HT1080 (cell line): ENCODE measurements at places on chromosomes 6 and 20. TPM values are rescaled to one million over a fixed set of nuclear protein-coding genes. Genes with fewer than 3 reads are reported as not detected.

GRCh38 chr20:46268131-46268614 is 40.1 kb downstream of the CDH22 start:
- DNase-seq = no peak

The ANKRD60 gene
- not detected in 2 replicates for total RNA-seq

GRCh38 chr6:72968704-72969103 is 256.6 kb downstream of the KHDC1L start:
- peak; percentile 76 for DNase-seq

GRCh38 chr6:87333033-87333432 is 4.0 kb upstream of the GJB7 start:
- DNase-seq = no peak

The FNDC11 gene
- not detected in 2 replicates for total RNA-seq

GRCh38 chr6:161548713-161549296 is 274.9 kb upstream of the AGPAT4 start:
- DNase-seq = no peak

GRCh38 chr20:11780765-11781369 is 136.8 kb upstream of the BTBD3 start:
- DNase-seq = no peak

DNA sequence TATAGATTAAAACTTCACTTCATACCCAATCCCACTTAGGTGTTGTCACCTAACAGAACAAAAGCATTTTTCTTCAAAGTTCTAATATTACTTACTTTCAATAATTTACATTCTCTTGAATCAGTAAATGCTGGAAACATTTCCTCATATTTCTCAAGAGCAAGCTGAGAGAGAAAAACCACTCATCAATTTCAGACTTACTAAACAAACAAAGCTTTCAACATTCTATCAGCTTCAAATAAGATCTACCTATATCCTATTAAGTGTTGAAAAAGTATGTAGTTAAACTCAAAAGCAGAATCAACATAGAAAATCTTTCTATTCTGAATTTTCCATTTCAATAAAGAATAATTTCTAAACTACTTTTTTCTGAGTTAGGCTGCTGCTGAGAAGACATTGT is 17.8 kb downstream of the GZF1 start:
- no peak for DNase-seq

The CCDC28A gene
- 19.7 and 22.5 TPM in 2 replicates for total RNA-seq

GRCh38 chr6:159679091-159680077 is 13.7 kb downstream of the SOD2 start:
- DNase-seq = peak; percentile 22

- DNase-seq = peak; percentile 33
These were observed 2.1 kb downstream of the EZR start for GRCh38 chr6:158816803-158817727.

The SGK2 gene
- not detected in 2 replicates for total RNA-seq

The PGC gene
- not detected in 2 replicates for total RNA-seq

The OSBPL2 gene
- 13.4 and 17.6 TPM in 2 replicates for total RNA-seq

DNA sequence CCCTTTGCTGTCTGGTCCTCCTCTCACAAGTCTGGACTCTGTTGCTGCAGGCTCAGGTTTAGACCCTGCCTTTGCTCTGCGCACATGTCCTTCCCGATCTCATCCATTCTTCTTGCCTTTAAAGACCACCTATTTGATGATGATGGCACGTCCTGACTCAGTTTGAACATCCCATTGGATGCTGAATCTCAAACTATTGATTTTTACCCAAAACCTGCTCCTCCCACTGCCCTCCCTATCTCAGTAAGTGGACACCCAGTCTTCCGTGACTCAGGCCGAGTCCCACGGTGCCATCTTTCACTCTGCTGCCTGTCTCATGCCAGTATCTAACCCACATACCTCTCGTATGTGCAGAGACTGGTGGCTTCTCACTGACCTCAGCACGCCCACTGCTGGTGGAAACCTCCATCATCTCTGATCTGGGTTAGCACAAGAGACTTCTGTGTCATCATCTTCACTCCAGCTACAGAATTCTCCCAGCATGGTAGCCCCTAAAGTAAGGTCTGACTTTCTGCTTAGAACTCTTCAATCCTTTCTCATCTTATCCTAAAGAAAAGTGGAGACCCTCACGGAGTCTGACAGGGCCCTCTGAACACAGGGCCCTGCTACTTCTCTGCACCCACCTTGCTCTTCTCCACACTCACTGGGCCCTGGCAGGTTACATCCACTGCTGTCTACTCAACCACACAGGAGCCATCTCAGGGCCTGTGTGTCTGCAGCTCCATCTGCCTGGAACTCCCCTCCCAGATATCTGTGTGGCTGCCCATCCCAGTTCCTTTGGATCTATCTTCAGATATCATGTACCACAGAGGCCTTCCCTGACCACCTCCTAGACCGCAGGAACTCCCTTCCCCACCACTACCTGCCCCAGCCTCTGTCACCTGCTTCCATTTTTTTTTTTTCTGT is 387.1 kb upstream of the AGPAT4 start:
- no peak for DNase-seq

GRCh38 chr6:93586306-93586705 is 166.9 kb upstream of the EPHA7 start:
- no peak for DNase-seq

DNA sequence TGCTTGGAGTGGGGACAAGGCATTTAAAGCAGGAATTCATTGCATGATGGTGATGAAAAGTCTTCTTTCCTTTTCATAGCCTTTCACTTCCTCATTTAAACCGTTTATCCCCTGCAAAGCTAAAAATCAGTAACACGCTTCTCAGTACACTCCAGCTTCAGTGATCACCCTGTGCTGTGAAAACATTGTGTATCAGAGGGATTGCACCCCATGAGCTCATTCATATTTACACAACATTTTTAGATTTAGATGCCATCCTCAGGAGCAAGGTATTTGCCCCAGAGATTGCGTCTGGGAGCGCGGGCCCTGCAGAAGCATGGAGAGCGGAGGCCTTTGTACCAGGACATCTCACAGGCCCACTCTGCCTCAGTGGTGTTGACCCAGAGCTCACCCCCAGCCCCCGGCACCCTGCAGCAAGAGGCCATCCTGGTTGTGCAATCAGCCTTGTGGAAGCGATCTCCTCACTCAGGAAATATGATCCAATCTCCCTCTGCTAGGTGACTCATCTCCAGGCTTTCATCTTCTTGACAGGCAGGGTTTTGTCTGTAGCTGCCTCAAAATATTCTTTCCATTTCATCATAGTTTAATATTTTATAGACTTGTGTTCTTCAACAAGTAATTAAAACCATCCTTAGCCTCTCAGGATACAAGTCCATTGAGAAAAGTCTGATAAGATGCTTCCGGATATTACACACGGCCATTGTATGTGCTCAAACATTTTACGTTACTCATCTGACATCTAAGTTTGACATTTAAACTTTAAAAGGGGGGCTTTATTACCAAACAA is 38.9 kb upstream of the THBS2 start:
- DNase-seq = peak; percentile 91

The TRDN gene
- total RNA-seq = not detected in 2 replicates

GRCh38 chr6:154624038-154624599 is 109.1 kb upstream of the SCAF8 start:
- no peak for DNase-seq

DNA sequence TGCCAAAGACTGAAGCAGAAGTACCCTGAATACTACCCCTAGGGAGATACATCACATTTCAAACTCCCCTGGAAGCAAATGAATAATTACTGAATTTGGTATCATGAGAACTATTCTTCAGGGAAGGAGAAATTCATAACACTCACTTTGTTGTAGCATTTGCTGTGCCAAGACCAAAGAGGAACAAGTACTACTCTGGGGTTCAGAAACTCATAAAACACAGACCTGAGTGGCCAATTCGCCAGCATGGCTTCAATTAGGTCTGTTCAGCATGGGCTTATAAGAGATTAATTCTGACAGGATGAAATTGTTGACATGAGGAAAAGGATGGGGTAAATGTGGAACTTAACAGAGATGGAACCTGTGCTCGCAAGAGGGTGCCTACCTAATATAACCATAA is 6.5 kb downstream of the ELOVL5 start:
- no peak for DNase-seq

DNA sequence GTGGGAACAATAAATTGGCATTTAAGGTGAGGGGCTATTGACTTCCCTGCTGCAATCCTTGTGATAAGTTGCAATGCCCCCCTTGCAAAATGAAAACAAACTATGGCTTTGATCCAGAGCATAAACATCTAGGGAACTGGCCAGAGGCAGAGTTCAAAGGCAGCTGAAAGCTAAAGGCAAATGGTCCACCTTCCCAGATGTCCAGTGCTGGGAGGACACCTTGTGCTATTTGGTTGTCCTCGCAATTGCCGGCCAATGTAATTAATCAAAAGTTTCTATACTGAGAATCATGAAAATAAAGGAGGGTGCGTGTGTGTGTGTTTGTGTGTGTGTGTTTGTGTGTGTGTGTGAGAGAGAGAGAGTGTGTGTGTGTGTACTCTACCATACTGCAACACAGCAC is 337.4 kb downstream of the CBLN4 start:
- DNase-seq = no peak

DNA sequence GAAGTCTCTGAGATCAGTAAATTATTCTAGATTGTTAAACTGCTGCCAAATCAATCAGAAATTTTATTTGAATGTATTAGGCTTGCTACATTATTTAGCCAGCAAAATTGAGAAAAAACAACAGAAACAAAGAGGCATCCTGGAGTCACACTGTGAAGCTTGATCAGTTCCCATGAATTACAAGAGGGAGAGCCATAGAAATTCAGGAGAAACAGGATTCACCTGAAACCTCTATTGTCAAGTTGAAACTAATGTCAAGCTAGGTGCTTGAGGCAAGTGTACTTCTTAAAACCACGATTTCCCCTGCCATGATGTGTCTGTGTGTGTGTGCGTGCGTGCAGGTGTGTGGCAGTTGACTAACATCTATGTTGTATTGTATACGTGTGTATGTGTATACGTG is 439.1 kb upstream of the NOX3 start:
- no peak for DNase-seq

DNA sequence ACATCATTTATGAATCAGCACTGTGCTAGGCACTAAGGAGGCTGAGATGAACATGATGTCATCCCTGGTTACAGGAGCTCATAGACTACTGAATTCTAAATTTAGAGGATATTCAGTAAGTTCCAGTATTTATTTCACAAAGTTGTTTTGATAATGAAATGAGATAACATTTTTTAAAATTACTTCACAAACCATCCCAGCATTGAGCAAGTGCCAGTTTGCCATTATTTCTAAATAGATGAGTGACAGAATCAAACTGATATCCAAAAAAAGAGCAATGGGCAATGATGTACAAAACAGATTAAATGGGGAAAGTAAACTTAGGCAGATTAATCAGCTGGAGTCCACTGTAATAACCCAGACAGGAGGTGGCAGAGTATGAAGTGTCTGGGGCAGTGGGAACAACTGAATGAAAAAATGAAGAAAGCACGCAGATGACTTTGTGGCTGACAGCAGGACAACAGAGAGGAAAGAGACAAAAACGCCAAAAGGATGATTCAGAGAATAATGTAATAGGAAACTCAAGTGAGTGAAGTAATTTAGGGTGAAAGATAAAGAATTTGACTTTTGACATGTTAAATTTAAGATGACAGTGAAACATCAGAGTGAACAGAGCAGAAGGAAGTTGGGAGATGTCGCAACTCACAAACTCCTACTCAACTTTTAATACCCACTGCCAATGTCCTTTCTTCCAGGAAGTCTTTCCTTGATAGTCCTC is 70.2 kb downstream of the RCAN2 start:
- peak; percentile 1 for DNase-seq

The DUSP15 gene
- 0.30 TPM in 1 of 2 replicates, not detected in the other for total RNA-seq

- peak; percentile 38 for DNase-seq
These were observed 254.0 kb downstream of the CDC5L start for GRCh38 chr6:44641344-44642031.

- peak; percentile 70 for DNase-seq
These were observed 146.9 kb downstream of the PDE10A start for GRCh38 chr6:165515963-165516624.

- DNase-seq = no peak
These were observed 44.4 kb downstream of the ANKRD60 start for GRCh38 chr20:58184063-58184462.

- no peak for DNase-seq
These were observed 17.0 kb downstream of the ADGRB3 start for GRCh38 chr6:68652117-68652536.

GRCh38 chr6:28789553-28790083 is 134.2 kb downstream of the TRIM27 start:
- DNase-seq = peak; percentile 82

DNA sequence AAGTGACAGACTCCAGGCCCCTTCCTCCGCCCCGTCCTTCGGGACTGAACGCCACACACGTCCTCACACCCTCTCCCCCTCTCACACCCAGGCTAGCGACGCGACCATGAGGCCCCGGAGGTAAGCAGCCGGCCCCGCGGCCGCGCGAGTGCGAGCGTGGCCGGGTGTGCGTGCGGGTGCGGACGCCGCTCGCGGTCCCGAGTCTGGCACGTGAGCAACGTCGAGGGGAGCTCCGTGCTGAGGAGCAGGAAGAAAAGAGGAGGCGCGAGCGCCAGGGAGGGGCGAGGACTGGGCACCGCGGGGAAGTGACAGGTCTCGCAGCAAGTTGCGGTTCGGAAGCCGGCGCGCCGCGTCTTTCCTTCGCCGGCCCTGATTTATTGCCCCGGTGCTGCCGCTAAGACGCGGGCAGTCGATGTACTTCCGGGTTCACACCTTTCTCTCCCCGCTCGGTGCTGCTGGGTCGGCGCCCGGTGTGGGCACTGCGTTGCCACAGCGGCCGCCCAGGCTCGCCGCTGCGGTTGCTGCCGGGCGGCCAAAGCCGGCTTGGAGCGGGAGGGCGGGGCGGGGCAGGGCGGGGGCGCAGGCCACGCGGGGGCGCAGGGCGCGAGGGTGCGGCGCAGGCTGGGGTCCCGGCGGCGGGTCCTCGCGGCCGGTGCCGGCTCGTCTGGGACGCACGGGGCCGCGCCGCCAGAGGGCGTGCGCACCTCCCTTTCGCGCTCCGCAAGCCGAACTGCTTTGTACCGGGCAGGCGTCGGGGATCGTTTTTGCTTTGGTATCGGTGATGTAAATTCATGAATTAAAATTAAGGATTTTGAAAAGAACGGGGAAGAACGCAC is 15.8 kb upstream of the LIN28B start:
- no peak for DNase-seq

- DNase-seq = no peak
These were observed 10.3 kb downstream of the MKKS start for GRCh38 chr20:10423735-10424134.

- no peak for DNase-seq
These were observed 440.2 kb downstream of the TBC1D32 start for GRCh38 chr6:120894077-120894476.
